Upper lobe of left lung (tissue), 6 donors: ENCODE measurements at places on chromosomes 11 and 22. TPM values are rescaled to one million over a fixed set of nuclear protein-coding genes. Genes with fewer than 3 reads are reported as not detected.

The KRTAP5-10 gene
- total RNA-seq: not detected

The GSTT2B gene
- 2.8 TPM for total RNA-seq

The PATE2 gene
- not detected for total RNA-seq

The RTN4R gene
- total RNA-seq: 8.6 TPM
